ENCODE measurements at places on chromosomes 5 and 9.

DNA sequence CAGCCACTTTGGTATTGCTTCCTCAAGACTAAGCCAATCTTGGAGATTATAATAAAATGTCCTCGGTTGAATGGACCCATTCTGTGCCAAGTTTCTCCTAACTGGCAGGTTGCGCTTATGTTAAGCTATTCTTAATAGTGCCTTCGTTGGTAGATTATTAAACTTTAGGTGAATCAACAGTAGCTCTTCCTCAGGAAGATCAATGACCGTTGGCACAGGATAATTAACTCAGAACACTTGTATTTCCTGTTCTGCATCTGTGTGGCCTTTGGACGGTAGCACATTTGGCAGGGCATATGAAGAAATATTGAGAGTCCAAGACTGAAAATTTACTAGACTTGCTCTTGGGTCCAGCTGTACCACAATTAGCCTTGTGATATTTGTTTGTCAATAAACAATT is 402.9 kb downstream of the MLLT3 start:
- no peak for DNase-seq

DNA sequence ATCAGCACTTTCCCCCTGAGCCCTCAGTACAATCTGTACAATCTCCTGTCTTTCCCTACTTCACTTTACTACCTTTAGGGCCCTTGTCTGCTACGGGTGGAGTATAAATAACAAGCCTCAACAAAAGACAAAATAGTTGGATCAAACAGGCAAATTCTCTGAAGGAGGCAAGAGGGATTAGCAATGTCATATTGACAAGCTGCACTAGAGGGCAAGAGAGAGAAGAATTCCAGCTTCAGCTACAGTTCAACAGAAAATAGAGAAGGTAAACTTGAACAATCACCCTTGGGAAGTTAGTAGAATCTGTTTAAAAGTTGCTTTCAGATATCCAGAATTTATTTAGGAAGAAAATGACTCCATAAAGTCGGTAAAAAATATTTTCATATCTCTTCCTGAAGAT is 68.4 kb upstream of the IZUMO3 start:
- no peak for DNase-seq

- no peak for DNase-seq
Measured at GRCh38 chr5:94470802-94471201, 147.6 kb downstream of the KIAA0825 start.

DNA sequence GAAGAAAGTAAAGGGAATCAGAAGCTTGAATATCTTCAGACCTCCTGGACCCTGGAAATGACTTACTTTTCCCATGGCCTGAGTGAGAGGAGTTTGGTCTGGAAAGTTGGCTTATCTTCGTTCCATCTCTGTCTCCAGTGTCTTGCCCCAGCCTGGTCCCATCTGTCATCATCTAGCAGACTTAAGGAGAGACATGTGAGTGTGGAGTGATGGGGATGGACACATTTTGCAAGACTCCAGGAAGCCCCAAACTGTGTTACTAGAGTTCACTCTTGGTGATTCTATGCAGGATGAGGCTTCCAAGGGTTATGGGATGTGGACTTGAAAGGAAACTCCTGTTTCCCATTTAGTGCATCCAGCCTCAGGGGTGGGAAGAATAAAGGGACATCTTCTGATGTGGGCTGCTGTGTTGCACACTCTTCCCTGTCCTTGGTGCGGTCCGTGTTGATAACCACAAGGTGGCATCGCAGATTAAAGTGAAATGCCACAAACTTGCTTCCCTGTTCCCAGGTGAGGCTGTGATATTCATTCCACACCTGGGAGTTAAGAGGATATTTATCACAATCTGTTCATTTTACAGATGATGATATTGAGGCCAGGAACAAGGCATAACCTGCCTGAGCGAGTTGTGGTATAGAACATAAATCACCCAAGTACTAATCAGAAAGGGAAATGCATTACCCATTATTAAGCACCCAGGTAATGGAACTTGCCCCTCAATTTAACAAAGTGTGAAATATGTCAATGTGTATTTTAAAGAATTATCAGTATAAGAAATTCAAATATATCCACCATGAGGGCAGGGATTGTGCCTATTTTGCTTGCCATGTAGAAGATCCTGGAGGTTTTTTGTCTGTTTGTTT is 269.9 kb upstream of the PAPPA start:
- DNase-seq, result no peak

GRCh38 chr5:11048760-11049159 is 287.7 kb upstream of the DAP start:
- no peak for DNase-seq

DNA sequence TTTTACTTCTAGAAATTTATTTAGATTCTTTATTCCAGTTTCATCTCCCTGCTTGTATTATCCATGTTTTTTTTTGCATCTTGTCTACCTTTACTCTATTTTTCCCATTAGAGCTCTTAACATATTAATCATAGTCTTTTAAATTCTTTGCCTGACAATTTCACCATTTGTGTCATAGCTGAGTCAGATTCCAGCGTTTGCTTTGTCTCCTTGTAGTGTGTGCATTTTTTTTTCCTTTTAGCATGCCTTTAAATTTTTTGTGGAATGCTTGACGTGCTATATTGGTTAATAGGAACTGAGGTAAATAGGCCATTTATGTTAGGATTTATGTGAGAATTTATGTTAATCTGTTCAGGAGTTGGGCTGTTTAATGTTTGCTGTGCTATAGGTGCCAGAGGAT is 41.8 kb upstream of the NFIL3 start:
- no peak for DNase-seq

- DNase-seq, result no peak
Measured at GRCh38 chr5:178769617-178770260, 39.3 kb upstream of the ZNF354A start.

DNA sequence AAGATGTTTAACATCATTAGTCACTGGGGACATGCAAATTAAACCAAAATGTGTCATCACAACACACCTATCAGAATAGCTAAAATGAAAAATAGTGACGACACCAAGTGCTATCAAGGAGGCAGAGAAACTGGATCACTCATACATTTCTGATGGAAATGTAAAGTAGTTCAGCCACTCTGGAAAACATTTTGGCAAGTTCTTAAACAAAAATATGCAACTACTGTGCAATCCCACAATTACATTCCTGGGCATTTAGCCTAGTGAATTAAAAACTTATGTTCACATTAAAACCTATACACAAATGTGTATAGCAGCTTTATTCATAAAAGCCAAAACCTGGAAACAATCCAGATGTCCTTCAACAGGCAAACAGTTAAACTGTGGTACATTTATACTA is 53.1 kb downstream of the SVEP1 start:
- no peak for DNase-seq

DNA sequence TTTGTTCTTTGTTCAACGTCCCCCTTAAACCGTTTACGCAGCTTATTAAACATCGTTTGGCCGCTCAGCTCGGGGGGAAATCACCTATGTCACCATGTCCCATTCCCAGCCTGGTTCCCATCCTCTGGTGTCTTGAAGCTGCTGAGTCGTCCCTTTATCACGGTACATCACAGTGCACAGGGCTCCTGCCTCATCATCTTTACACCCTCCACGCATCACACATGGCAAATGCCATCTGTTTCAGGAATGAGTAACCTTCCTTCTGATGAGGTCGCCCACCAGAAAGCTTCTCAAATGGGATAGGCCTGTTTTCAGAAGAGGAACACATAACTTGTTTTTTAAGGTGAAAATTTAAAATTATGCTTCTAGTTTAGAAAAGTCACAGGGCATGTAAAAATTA is 7.9 kb upstream of the LHX6 start:
- no peak for DNase-seq

DNA sequence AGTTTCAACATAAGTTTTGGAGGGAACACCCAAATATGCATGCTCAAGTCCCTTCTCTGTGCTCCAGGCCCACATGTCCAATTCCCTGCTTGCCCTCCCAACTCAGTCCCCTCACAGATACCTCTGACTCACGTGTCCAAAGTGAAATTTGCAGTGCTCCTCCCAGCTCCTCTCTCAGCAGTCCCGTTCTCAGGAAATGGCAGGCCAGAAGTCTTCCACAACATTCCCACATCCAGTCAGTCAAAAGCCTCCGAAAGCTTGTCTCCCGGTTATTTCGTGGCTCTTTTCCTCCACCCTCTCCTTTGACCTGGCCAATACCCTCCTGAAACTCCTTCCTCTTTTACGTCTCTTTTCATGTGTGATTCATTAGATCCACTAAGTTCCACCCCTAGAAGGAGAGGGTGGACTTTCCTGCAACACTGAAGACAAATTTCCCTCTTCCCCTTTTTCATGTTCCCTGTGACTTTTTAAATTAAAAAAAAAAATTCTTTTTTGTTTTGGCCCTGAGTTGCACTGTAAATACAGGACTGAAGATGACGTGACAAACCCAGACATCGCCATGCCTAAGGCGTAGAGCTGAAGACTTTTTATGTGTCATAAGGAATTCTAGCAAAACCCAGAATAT is 12.8 kb upstream of the MGAT1 start:
- DNase-seq, result no peak

DNA sequence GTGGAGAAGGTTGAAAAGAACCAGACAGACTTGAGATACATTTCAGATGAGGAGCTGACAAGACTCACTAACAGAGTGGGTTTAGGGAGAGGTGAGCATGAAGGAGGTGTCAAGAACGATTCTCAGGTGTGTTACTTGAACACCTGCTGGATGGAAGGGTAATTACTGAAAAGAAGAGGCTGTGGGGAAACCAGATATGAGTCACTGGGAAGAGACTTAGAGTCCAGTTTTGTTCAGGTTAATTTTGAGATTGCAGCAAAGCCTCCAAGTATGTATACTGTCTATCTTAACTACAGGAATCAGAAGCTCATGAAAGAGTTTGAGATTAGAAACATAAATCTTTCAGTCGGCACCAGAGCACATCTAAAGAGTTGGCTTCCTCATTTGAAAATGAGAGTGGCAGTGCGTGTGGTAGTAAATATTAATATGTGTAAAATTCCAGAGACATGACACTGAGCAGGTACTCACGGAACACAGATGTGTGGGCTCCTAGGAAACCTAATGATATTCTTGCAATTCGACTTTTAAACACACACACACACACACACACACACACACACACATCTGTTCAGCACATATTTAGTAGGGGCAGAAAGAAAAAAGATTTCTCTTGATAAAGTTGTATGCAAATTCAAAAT is 197.1 kb downstream of the CDH18 start:
- no peak for DNase-seq
